Stimulated activated CD4-positive, alpha-beta T cell treated with anti-CD3 and anti-CD28 coated beads, Interleukin-2, amount 100 ng/mL, for 24 hours (primary cell): ENCODE measurements at places on chromosomes 4 and X.

DNA sequence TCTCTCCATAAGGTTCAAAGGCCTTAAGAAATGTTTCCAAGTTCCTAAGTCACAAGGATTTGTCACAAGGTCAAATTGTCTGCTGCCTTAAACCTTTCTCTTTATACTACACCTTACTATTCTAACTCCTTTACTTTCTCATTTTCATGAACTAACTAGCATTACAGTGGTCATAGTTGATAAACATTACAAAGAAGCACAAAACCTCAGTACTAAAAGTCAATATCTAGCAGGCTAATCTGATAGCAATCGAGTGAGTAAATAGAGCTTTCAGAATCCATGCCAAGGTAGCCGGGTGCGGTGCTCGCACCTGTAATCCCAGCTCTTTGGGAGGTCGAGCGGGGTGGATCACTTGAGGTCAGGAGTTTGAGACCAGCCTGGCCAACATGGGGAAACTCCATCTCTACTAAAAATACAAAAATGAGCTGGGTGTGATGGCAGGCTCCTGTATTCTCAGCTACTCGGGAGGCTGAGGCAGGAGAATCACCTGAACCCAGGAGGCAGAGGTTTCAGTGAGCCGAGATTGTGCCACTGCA lies 510.0 kb downstream of the GBA3 start:
- DNase-seq, result no peak

DNA sequence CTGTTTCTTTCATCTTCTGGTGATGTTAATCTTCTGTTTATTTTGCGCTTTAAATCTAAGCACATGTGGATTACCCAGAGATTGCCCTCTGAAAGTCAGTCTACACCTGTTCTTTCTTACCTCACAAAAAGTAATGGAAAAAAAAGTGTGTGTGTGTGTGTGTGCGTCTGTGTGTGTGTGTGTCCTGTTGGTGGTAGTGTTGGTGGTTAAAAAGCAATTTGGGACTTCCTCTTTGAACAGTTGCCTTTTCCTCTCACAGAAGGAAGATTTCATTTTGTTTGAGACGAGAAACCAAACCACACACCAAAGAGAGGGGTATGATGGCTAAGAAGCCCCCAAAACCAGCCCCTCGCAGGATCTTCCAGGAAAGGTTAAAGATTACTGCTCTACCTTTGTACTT lies at the start of gene STAP1:
Gene STAP1, plus strand, starts transcription at position 235 of the 400 bp plus-strand sequence. Its CDS starts 83 bp downstream, at position 318.
- DNase-seq, result no peak

GRCh38 chr4:138460477-138461414 lies 218.6 kb upstream of the SLC7A11 start:
- DNase-seq, result no peak

GRCh38 chr4:13893987-13894386 lies 266.5 kb upstream of the BOD1L1 start:
- DNase-seq, result no peak

DNA sequence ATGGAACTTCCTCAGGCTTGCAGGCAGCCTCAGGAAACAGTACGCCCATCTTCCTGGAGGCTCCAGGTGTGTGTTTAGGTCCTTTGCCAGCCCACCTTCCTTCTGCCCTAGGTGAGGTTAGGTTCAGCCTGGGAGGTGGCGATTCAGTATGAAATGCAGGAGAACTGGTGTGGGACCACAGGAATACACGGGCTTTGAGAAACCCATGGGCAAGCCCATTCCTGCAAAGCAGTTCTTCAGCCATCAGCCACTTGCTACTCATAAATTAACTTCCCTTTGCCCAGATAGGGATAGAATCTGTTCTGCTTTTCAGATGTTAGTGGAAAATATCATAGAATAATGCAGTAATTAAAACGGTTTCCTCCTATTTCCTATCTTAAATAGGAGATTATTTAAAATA lies 32.2 kb downstream of the TBC1D14 start:
- no peak for DNase-seq

DNA sequence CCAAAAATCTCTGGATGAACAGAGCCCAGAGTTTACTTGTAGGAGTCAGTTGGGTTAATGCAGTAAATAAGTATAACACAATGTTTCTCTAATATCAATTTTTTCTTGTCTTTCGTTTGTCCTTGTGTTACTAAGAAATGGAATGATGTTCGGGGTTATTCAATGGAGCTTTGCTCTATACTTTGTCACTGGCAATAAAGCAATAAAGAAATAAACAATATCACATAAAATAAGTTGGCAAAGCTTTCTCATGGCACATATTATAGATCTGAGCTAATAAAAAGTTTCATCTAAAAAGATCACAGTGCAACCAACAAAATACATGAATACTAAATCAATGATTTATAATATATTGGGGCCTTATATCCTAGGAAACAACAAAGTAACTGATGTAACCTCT lies 32.7 kb downstream of the INPP4B start:
- no peak for DNase-seq

- DNase-seq, result no peak
Measured at GRCh38 chr4:86522349-86522748, 71.8 kb upstream of the PTPN13 start.

- DNase-seq, result no peak
Measured at GRCh38 chr4:155496294-155496626, 119.5 kb upstream of the MAP9 start.

- no peak for DNase-seq
Measured at GRCh38 chr4:67785528-67785927, 31.3 kb upstream of the GNRHR start.

- DNase-seq, result no peak
Measured at GRCh38 chr4:80006935-80007744, 65.9 kb downstream of the ANTXR2 start.

- no peak for DNase-seq
Measured at GRCh38 chr4:80578001-80578400, 242.5 kb downstream of the CFAP299 start.

GRCh38 chrX:15855568-15856221 lies 1.1 kb upstream of the AP1S2 start:
- no peak for DNase-seq

- DNase-seq, result no peak
Measured at GRCh38 chr4:80192937-80193336, 4.4 kb upstream of the PRDM8 start.

- no peak for DNase-seq
Measured at GRCh38 chrX:24113181-24113580, 36.3 kb upstream of the ZFX start.

- no peak for DNase-seq
Measured at GRCh38 chrX:11446949-11447348, 153.7 kb downstream of the AMELX start.

- no peak for DNase-seq
Measured at GRCh38 chr4:47215759-47216158, 184.4 kb downstream of the GABRB1 start.

GRCh38 chr4:117481742-117482141 lies 396.4 kb upstream of the TRAM1L1 start:
- DNase-seq, result no peak

GRCh38 chrX:73562458-73562857 lies 539 bp upstream of the CHIC1 start:
- DNase-seq, result no peak

- no peak for DNase-seq
Measured at GRCh38 chr4:41006141-41006540, 208.2 kb downstream of the APBB2 start.

DNA sequence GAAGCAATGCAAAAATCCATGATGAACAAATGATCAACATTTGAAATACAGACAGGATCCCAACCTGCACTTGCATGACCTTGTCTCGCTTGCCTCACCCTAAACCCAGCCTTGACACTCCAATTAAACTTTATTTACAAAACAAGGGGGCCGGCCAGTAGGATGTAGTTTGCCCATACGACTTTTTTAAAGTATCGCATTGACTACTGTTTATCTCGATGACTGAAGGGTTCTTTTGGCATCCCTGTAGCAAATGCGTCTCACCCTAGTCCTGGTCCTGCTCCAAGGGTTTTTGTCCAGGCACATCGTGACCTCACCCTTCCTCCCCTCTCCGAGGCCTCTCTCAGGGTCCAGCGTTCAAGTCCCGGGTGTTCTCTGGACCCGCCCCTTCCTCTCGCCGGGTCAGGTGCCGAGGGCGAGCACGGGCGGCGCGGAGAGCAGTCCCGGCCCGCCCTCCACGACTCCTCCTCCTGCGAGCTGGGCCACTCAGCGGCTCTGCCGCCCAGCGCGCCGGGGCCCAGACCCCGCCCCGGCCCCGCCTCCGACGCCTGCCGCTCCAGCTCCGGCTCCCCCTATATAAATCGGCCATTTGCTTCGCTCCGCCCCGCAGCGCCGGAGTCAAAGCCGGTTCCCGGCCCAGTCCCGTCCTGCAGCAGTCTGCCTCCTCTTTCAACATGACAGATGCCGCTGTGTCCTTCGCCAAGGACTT lies at the start of gene SLC25A5:
Gene SLC25A5, plus strand, starts transcription at position 603 of the 709 bp plus-strand sequence. Its CDS starts 72 bp downstream, at position 675.
- DNase-seq, result peak; percentile 84

DNA sequence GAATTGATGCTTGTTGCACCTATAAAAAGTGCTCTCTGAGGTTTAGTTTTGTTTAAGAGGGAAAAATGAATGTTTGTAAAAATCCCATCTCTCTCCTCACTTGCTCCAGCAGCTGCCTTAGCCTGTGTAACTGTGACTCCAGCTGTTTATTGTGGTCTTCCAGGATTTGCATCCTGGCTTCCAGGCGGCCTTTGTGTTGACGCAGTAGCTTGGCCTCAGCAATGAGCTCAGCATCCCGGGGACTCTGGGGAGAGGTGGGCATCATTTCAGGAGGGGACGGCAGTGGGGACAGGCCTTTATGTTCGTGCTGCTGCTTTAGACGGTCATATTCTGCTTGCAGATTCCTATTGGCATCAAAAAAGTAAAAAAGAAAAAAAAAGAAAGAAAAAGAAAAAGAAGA lies 75.3 kb upstream of the FTHL17 start:
- no peak for DNase-seq

- peak; percentile 17 for DNase-seq
Measured at GRCh38 chrX:49915361-49916222, 6.8 kb upstream of the CLCN5 start.

- no peak for DNase-seq
Measured at GRCh38 chrX:9909254-9909653, 57.9 kb upstream of the CLDN34 start.

DNA sequence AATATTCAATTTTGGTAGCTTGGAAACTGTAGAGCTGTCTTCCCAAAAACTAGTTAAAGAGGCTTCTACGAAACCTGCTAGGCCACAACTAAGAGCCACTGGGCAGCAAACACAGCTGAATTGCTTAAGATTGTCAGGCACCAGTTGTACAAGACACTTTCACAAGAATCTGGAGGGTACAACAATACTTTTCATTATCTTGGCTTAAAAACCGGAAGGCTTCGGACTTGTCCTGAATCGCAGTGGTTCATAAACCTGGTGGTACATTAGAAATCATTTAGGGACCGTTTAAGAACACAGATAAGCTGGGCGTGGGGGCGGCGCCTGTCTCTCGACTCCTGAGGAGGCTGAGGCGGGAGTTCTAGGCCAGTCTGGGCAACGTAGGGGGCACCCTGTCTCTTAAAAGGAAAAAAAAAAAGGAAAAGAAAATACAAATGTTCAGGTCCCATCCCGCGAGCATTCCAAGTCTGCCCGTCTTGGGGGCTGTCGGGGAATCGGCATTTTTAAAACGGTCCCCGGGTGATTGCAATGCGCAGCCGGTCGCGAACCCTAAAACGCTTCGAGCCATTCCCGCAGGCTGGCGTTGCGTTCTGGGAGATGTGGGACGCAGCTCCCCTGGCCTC lies 763 bp downstream of the PYURF start:
- peak; percentile 51 for DNase-seq

DNA sequence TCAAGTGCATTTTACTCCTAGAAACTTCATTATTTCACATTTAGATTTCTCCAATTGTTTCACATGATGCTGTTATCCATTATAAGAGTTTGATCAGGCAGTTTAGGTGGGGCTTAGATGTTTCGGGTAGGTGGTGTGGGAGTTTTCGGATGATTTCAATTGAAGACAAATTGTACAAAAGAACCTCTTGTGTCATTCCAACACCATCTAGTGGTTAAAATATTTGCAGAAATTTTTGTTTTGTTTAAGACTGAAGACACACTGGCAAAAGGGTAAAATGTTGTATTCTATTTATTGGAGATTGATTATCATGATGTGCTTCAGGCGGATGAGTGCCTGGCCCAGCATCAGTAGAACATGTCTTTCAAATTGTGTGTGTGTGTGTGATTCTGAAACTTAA lies 212.7 kb downstream of the SH3BGRL start:
- no peak for DNase-seq

DNA sequence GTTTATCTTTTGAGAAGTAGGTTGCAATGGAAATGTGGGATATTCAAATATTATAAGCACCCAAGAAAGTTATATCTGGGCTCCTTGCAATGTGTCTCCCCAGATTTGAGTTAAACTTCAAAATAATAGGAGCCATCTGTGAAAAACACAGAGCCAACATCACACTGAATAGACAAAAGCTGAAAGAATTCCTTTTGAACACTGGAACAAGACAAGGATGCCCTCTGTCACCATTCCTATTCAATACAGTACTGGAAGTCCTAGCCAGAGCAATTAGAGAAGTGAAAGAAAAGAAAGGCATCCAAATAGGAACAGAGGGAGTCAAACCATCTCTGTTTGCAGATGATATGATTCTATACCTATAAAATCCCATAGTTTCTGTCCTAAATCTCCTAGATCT lies 114.3 kb upstream of the IL1RAPL1 start:
- no peak for DNase-seq

GRCh38 chr4:188341428-188341827 lies 202.2 kb downstream of the TRIML1 start:
- no peak for DNase-seq

GRCh38 chrX:9316096-9316495 lies 148.8 kb upstream of the TBL1X start:
- DNase-seq, result no peak

DNA sequence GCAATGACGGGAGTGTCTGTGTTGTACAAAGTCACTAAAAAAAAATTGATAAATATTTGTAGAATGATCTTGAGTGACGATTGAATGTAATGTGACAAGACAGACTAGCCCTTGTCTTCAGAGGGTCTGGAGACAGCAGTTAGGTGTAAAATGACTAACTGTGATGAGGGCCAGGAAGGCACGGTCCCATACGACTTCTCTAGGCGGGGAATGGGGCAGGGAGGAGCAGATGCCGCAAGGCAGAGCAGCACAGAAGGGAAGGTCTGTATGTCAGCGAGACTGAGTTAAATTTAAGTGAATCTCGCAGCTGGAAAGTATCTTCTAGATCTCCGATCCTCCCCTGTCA lies 405 bp downstream of the CENPE start:
- DNase-seq, result no peak

DNA sequence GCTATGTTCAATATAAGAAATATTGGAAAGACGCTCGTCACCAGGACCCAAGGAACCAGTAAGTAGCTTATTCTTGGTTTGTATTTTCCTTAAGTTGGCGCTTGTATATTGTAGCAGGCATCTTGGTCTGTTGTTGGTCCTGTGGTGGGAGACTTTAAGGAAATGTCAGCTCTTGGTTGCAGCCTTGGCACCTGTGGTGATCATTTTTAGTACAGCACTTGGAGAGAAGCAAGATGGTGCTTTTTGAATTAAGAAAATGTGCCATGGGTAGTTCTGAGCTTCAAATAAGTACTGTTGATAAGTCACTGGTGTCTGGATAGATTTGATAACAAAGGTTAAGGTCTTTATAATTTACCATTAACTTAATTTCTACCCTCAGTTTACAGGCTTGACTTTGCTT lies 1.1 kb downstream of the RPS3A start:
- DNase-seq, result no peak

- DNase-seq, result no peak
Measured at GRCh38 chrX:136259543-136259942, 8.3 kb upstream of the MAP7D3 start.

GRCh38 chr4:11914406-11914805 lies 485.7 kb upstream of the HS3ST1 start:
- no peak for DNase-seq
